ENCODE measurements at places on chromosomes 4 and X.

DNA sequence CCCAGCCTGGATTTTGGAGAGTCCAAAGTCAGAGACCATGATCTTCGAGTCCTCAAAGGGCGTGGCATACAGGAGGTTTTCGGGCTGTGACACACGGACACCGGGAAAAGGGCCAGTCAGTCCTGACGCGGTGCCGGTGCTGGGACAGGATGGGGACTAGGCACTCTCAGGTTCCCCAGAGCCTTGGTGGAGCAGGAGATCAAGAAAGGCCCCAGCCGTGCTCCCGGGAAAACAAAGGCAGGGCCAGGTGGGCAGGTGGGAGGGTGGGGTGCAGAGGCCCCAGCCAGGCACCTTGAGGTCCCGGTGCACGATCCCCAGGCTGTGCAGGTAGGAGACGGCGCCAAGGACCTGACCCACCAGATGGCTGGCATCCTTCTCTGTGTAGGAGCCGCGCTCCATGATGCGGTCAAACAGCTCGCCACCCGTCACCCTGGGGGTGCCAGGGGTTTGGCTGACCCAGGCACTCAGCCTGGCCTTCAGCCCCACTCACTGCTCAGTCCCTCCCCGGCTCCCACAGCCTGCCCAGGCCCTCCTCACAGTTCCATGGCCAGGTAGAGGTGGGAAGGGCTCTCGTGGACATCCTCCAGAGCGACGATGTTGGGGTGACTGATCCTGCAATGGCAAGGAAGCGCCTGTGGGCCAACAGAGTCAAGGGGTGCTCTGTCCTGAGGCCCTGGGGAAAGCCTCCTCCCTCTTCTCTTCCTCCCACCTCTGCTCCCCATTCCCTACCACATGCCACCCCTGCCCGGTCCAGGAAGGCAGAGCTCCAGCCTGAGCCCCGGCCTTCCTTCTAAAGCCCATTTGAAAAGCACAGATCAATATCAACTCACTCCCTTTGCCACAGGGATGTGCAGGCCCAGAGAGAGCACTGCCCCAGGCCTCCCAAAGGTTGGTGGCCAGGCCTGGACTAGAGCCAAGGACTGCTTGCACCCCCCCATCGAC lies 1.8 kb downstream of the PNCK start:
- no peak for DNase-seq

- no peak for DNase-seq
Measured at GRCh38 chr4:183552274-183553146, 47.7 kb downstream of the ING2 start.

DNA sequence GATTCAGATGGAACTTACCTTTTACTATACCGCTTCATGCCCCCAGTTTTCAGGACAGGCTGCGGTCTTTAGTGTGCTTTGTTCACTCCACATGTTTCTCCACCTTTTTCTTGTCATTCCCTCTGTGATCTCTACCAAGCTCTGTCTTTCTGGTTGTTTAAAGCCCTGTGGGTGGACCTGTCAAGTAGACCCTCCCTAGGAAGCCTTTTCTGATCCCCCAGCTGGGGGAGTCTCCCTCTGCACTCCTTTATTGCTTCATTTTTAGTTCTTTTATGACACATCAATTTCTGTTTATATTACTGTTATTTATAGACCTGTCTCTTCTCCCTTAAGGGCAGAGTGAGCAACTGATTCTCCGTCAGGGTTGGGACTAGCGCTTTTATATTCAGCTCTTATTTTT lies 150.2 kb downstream of the C4orf33 start:
- no peak for DNase-seq

DNA sequence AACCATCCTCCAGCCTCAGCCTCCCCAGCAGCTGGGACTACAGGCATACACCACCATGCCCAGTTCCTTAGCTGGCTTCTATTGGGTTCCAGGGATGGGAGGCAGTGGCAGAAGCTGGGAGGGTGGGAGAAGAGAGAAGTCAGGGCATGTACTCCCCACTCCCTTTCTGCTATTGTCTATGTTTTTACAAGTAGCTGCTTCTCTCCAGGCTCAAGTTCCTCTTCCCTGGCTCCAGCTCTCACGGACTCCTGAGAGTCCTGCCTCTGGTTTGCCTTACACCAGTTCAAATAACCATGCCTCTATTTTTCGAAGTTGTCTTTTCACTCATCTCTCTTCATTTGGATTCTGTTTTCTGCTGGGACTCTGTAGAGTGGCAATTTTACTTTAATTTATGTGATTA lies 2.9 kb downstream of the TBC1D9 start:
- DNase-seq: no peak

- no peak for DNase-seq
Measured at GRCh38 chrX:71632923-71633657, 14.8 kb upstream of the CXCR3 start.
